ENCODE measurements at places on chromosomes 2 and 18.

- DNase-seq: no peak
Observed at GRCh38 chr18:70260683-70261082, 28.2 kb upstream of the SOCS6 start.

GRCh38 chr2:106117882-106118684, 76.0 kb downstream of the UXS1 start:
- no peak for DNase-seq

GRCh38 chr18:75048776-75049454, 160.0 kb downstream of the PTGR3 start:
- DNase-seq: no peak

DNA sequence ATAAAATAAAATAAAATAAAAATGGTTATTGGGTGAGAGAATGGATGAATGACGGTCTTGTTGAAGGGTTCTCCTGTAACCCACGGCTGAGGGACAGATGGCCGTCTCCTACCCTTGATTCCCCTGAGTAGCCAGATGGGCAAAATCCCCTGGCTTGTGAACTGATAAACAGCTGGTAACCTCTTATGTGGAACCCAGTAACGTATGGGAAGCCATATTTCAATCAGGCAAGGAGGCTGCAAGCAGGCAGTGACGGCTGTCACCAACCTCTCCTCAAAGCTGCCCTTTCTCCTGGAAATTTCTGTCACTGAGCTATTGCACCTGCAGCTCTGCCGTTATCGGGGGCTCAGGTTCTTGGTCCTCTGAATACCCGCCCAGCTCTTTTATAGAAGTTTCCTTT, 165.3 kb upstream of the SMAD2 start:
- DNase-seq: no peak

DNA sequence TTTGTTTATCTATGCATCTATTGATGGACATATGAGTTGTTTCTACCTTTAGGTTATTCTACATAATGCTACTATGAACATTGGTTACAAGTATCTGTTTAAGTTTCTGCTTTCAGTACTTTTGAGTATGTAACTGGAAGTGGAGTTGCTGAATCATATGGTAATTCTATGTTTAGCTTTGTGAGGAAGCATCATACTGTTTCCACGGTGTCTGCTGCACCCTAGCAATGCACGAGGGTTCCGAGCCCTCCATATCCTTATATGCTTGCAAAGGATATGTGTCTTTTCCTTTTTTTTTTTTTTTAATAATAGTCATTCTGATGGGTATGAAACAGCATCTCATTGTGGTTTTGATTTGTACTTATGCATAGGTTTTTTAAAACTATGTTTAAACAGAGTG, 83.7 kb downstream of the FMNL2 start:
- DNase-seq: no peak

DNA sequence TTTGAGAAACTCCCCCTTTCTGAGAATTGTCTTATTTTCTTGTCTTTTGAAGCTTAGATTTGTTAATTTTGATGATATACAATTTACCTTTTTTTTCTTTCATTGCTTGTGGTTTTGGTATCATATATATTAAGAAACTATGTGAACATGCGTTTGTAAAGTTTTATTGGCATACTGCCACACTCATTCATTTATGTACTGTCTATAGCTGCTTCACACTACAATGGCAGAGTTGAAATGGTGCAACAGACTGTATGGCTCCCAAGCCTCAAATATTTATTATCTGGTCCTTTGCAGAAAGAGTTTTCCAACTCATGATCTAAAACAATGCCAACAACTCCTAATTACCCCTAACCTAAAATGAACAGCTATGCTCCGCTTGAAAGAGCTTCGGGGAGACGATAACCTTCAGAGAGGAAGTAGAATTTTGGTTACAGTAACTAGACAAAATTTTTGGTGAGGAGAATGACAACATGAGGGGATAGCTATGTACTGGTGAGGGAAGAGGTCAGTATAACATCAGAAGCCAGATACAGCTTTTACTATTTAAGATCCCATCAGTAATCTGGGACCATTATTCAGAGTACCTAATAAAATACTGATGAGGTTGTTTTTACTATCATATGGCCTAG, 16.1 kb downstream of the PPP3R1 start:
- DNase-seq: no peak

DNA sequence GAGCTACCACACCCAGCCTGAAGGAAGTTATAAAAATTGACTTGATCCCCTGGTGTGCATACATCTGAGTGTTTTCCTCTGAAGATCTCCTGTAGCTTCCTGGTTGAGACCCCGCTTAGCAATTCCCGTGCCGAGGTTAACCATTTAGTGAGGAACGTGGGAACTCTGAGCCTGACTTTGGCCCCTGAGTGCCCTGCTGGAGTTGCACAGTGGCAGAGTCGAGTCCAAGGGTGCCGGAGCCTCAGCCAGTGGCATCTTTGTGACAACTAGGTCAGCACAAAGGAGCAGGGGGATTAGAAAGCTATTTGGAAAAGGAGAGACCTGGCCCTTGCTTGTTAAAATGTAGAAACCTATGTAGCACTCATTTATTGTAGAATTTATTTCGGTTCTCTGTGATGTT, 561.2 kb upstream of the SALL3 start:
- DNase-seq: no peak

DNA sequence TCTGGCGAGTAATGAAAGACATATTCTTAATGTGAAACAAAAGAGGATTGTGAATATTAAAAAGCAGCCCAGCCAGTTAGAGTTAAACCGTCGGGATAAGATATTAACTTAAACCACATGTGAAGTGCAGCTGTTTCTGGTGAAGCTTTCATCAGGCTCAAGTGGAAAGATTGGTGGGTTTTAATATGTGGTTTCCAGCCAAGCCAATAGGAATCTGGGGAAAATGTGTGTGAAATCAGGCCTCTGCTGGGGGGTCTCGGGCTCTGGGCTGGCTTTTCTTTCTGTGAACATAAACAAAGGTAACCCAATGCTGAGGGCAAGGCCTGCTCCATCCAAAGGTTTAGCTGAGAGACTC, 279.6 kb downstream of the SLC4A3 start:
- no peak for DNase-seq
